EH (cell line): ENCODE measurements at places on chromosomes 3 and 15.

- peak; percentile 32 for DNase-seq
These were observed 48.9 kb upstream of the POLG start for GRCh38 chr15:89383365-89384175.

GRCh38 chr3:54279005-54279583 lies 156.7 kb downstream of the CACNA2D3 start:
- DNase-seq = no peak

DNA sequence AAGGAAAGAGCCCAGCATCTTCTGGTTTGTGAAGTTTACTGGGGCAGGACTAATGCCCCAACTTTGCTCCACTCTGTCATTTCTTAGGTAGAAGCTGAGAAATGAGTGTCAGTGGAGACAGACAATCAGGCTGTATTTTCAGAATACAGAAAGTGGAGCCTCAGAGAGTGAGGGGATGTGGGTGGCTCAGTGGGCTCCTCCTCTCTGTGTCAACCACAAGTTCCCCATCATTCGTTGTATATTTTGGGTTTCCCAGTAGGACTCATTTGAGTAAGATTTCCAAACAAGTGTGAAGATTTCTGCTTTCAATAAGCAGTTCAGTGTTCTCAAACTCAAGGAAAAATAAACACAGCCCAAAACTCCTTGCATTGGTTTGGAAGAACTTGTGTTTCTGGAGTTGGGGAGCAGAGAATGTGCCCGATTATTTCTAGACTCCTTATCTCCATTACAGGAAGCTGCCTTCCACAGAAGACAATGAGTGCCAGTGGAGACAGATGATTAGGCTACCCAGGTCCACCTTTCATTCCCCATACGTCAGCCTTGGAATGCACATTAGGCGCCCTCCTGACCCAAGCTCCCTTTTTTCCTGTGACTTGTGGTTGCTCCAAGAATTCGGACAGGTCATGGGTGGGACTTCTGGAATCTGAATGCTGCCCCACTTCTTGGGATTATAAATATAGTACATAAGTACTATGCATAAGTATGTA lies 792.1 kb upstream of the LMCD1 start:
- no peak for DNase-seq

DNA sequence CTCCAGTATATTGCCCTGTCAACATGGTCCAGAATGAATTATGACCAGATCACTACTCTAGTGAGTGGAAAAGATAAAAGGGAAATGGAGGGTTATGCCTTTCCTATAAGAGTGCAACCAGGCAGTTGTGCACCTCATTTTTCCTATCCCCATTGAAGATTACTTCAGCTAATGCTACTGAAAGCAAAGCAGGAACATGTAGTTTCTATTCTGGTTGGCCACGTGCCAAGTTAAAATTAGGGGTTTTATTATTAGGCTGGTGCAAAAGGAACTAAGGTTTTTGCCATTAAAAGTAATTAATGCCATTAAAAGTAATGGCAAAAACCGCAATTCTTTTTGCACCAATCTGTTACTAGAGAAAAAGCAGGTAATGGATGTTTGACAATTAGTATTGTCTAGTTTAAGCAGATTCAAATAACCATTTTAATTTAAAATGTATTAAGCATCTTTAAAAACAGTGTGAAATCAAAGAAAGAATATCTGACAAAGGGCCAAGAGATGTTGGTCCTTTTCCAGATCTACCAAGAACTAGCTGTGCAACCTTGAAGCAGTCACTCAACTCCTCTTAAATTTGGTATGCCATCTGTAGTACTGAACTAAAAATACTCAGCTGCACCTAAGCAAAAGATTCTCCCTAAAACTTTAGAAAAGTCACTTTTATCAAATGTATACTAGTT lies 567.5 kb upstream of the CCDC54 start:
- DNase-seq = no peak

- no peak for DNase-seq
These were observed 25.2 kb upstream of the CCK start for GRCh38 chr3:42290966-42291714.

DNA sequence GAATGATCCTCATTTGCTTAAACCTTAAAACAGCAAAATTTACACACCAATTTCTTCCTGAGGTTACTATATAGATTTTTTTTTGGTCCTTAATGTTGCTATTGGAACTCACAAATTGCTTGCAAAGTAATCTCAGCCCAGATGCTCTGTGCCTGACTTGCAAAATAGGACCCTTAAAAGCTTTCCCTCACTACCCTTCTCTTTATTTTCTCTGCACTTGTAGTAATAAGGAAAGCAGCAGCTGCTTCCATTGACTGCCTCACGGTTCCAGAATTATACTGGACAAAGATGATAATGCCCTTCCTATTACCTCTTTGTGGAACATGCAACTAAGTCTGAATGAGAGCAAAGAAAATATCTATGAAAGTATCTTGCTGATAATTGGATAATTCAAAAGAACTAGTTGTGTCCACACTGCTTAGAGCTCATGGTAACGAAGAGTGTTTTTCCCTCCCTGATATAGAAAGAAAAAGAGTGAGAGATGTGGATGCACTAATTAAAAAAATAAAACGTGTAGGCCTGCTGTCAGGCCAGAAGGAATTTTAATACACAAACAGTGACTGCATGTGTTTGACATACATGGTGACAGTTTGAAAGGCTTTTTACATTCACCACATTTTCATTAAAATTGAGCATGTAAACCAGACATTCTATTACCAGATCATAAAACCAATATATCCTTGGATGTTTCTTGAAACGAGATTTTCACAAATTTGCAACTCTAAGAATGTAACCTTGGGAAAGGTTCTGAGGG lies 783.1 kb downstream of the GBE1 start:
- no peak for DNase-seq

GRCh38 chr3:123629747-123630047 lies 44.8 kb upstream of the HACD2 start:
- no peak for DNase-seq

DNA sequence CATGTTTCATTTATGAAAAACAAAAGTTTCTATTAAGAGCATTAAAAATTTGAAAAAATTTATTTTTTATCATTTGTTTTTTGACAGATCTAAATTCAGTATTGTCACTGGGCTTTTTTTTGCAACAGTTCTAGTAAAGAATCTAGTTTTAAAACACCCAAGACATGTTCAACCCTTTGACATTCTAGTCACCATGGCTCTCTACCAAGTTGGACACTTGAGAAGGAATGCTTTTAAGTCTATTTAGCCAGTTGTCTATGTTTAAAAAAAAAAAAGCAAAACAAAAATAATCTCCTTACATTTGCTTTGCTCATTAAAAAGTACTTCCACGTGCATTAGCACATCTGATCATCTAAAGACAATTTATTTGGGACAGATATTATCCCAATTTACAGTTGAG lies 417.5 kb downstream of the RSL24D1 start:
- DNase-seq = no peak

DNA sequence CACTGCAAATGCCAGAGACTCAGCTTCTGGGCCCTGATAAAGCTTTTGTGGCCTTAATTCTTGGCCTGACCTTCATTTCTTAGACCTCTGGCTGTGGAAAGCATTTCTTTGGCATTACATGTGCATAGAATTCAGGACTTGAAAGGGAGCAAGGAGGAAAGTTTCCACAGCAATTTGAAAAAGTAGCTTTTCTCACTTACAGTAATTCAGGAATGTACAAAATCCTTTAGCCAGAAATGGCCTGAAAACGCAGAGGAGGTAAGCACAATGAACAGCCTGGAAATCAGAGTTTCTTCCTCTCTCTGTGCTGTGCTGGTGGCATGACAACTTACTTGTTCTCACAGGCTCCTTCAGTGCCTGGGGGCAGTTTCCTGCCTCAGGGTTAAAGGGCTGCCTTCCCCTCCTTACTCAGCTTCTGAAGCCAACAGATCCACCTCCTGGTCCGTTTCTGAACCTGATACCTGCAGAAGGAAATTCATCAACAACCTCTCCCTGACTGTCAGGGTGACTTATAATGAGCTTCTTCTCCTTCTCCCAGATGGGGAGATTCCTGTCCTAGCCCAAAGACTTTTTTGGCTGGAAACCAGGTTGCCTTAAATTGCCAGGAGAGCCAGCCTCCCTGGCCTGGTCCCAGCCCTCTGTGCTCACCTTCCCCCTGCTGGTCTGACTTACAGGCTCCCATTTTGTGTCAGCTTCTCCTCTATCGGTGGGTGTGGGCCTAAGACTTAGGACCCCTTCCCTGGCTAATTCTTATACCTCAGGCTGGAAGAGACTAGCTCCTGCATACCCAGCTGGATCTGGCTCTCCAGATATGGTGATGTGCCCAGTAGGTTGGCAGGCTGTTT lies 102.3 kb downstream of the MYRIP start:
- DNase-seq = peak; percentile 79

DNA sequence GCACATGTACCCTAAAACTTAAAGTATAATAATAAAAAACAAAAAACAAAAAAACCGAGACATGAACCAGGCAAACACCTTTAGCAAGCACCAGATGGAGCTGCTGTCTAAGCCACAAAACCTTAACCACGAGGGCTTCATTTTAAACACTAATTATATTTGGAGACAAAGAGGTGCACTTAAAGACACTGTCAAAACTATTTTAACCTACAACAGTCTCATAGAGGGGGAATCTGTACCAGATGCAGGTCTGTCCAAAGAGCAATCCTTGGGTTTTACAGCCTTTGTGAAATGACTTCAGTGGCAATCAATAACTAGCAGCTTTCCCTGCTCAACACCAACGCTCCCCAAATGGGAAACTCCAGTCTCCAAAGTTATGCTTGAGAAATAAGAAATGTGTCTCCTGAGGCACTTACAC lies 115.7 kb upstream of the TSPAN3 start:
- DNase-seq = peak; percentile 38

DNA sequence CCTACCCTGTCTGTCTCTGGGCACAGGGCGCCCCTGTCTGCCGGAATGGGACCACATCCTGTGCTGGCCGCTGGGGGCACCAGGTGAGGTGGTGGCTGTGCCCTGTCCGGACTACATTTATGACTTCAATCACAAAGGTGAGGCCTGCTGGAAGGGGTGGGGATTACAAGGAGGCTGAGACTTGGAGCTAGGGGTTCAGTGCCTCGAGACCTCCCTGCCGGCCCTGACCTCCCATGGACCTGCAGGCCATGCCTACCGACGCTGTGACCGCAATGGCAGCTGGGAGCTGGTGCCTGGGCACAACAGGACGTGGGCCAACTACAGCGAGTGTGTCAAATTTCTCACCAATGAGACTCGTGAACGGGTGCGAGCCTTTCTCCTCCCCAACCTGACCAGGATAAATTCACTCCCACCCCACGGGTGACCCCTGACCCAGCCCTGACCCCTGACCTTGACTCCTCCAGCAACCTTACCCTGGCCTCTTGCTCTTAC lies 20.4 kb downstream of the PTH1R start:
- no peak for DNase-seq

DNA sequence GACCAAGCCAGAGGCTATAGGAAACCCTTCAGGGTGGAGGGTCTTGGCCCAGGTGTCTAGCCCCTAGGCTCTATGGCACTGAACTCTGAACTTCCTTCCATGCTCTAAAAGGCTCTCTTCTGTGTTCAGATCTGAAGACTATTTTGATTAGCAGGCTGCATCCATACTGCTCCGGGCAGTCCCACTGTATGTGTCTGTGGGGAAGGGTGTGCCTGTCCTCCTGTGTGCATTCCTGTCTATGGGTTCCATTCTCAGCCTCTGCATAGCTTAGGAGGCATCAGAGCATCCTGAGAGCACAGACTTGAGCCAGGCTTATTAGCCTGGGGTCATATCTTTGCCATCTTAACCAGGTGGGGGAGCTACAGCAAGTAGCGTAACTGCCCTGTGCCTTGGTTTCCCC lies 38.0 kb downstream of the EXOG start:
- no peak for DNase-seq

DNA sequence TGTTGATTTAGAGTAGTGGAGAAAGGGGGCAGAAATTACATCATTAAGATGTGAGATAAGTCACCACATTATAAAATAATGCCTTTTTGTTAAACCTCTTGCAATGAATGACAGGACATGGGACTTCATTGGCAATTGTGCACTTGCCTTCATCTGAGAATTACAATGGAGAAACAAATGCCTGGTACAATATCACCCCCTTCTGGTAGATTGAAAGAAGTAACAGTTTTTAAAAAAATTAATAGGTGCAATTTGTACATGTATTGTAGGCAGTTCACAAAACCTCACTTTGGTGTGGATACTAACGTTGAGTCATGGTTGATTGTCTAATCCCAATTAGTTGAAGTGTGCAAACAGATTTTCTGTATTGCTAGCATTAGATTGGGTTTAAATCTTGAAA lies 4.6 kb upstream of the P2RY14 start:
- peak; percentile 58 for DNase-seq

DNA sequence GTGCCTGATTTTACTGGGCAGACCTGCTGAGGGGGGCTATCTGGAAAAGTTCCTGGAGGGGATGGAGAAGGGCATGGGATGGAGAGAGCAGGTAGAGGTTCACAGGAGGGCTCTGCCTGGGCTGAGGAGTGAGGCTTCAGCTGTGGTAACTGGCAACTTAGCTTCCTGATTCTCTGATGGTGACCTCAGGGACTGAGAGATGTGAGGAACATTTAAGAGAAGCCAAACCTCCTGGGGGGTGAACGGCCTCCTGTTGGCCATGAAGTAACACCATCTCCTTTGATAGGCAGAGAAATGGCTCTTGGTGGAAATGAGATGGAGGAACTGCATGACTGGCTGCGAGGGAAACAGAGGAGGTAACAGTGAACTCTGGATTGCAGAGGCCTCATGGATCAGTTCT lies 97.3 kb upstream of the ROPN1 start:
- DNase-seq = no peak

DNA sequence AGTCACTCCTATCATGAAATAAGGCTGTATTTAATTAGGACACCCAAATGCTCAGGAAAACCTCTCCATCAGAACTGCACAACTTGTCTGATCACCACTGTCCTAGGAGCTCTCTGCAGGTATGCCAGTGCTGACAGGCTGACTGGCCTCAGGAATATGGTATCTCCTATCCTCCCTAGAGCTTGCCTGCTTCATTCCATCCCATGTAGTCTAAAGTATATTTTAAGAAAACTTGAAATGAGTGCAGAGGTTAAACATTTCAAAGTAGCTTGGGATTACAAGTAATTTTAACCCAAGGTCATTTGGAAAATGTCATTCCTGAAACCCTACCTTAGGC lies 23.7 kb downstream of the FILIP1L start:
- no peak for DNase-seq

- peak; percentile 36 for DNase-seq
These were observed 8.4 kb upstream of the PLA2G4D start for GRCh38 chr15:42102646-42103235.

DNA sequence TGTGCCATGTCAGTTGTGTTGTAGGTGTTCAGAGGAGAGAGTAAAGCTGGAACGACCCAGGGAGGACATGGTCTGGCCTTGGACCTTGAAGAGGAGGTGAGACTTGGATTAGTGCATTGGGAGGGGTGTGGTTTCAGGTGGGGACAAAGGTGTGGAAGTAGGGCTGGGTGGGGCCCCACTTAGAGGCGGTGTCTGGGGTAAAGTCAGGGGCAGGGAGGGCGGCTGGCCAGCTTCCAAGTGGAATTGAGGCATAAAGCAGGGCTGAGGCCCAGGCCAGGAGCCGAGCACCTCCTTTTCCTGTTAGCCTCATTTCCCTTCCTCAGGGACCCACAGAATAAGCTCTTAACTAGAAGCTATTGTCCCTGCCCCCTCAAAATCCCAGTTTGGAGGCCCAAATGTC lies 36.2 kb upstream of the FLNB start:
- no peak for DNase-seq
